ENCODE measurements at places on chromosomes 4 and X.
A peak's percentile ranks its signal among the peaks of the same experiment; 100 is the strongest.

DNA sequence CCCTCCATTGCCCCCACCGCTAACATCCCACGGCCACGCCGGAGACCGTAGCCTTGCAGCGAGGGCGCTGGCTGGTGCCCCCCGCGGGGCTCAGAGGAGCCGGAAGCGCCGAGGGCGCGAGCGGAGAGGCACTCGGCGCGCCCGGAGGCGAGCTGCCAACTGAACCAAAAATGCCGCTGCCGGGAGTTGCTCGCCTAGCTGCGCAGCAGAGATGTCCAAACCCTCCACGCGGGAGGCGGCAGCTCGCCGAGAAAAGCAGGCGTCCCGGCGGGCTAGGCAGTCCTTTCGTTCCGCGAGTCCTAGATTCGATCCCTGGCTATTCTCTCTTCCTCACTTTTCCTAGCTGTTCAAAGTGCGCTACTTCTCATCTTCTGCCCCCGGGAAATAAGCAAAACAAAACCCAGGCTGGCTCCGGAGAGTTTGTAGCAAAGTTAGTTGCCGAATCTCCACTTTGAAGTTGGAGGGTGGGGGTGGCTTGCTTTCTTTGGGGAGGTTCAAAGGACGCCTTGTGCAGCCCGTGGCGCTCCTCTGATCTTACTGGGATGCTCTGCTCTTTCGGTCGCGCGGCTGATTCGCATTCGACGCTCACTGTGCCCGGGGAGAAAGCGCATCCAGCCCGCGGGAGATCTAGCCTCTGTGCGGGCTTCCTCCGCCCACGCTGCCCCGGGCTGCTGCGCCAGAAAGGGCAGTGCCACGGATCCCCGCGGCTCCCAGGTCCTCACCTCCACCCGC is 723 bp downstream of the NKX6-1 start:
- peak; percentile 46 for DNase-seq

DNA sequence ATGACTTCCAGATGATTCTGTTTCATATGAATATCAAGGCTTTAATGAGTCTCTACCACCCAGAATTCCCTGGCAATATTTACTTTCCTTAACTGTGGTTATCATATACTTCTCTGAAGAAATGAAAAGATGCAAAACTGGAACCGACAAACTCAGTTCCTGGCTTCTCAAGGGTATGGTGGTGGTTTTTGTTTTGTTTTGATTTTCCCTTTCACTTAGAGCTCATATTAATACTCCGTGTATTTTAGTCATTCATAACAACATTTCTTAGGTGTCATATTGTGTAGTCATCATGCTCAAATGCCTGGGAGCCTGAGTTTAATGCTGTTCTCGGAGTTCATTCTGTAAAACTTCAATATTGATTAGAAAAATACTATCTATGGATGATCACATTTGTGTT is 665 bp downstream of the TRPC5OS start:
- no peak for DNase-seq

GRCh38 chr4:26086621-26087441 is 172.8 kb downstream of the SMIM20 start:
- peak; percentile 70 for DNase-seq

DNA sequence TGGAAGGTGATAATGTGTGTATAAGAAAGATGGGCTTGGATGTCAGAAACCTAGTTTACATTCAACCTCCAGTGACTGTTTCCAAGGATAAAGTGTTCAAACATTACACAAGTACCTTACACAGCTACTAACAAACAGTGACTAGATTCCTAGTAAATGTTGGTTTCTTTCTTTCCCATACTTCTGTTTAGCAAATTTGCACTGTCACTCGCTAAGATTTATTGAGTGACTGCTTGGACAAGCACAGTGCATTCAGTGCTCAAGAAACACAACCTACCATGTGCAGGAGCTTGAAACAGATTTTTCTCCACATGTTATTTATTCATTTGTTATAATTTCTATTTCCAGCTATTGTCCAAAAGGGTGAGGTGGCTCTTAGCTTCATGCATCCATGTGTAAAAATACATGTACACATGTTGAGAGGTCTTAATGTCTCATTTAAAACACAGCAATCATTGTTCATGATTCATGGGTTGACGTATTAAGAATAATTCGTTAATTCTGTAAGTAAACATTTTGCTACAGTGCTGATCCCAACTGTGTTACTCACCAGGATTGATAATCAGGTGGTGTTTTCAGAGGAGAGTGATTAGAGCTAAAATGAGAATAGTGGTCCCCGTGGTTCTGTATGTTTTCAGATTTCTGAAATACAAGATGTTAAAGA is 153.0 kb downstream of the DCLK2 start:
- no peak for DNase-seq

GRCh38 chrX:47633689-47634590 is 4.2 kb upstream of the CFP start:
- no peak for DNase-seq

- DNase-seq = no peak
Observed at GRCh38 chr4:65096630-65097029, 573.7 kb downstream of the EPHA5 start.

DNA sequence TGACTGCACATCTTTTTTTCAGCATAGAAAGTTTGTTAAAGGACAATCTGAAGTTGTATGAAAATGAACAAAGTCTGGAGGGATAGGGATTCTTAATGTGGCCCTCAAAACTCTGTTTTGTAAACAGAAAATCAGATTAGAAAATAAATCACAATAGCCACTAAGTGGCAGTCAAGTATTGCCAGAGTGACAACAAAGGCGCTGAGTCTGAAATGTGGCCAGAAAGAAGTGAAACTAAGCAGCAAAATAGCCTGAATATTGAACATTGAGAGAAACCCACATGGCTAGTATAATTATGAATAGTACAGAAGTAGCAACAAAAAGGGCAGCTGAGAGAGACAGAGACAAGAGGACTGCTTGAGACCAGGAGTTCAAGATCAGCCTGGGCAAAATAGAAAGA is 81.1 kb upstream of the CT45A1 start:
- peak; percentile 2 for DNase-seq

GRCh38 chr4:175297965-175298565 is 379.9 kb downstream of the ADAM29 start:
- DNase-seq = peak; percentile 74

GRCh38 chr4:185872747-185873380 is 60.9 kb upstream of the SORBS2 start:
- DNase-seq = no peak

- no peak for DNase-seq
Observed at GRCh38 chr4:114284629-114285028, 305.2 kb upstream of the ARSJ start.

GRCh38 chr4:111269439-111269838 is 646.6 kb upstream of the PITX2 start:
- peak; percentile 29 for DNase-seq

DNA sequence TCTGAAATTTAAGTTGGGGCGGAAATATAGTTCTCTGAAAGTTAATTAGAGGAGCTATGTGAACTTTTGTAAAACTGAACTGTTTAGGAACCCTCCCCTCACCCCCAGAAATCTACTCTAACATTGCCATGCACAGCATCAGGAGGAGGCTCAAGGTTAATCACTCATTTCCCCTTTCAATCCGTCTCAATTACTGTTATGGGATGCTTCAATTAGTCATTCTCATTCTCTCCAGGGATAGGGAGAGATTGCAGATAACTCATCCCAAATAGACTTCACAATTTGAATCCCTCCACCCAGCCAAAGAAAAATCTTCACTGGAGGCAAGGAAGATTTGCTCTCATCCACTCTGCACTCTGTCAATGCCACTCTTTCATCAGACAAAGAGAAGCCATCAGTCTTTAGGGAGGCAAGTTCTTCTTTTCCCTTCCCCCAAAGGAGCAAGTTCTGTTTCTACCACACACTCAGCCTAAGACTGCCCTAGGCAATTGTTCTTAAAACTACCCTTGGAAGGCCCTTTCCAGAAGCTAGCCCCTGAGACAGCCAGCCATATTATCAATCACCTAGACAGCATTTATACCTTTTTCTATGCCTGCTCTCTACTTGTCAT is 140.4 kb downstream of the SLC10A7 start:
- DNase-seq = peak; percentile 46

DNA sequence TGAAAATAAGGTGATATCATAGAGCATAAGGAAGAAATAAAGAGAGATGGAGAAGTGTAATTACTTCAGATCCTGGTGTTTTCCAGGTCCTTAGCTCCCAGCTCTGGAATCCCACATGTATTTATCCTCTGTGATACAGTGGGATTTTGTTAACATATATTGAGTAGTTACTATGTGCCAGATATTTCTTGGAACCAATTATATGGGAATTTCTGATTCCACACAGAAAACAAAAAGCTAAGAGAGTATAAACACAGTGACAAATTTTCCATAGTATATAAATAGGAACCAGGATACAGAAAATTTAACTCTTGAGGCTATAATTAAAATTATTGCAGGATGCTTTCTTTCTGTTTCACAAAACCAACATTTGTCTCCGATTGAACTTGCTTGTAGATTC is 1067.5 kb downstream of the PCDH7 start:
- DNase-seq = no peak

DNA sequence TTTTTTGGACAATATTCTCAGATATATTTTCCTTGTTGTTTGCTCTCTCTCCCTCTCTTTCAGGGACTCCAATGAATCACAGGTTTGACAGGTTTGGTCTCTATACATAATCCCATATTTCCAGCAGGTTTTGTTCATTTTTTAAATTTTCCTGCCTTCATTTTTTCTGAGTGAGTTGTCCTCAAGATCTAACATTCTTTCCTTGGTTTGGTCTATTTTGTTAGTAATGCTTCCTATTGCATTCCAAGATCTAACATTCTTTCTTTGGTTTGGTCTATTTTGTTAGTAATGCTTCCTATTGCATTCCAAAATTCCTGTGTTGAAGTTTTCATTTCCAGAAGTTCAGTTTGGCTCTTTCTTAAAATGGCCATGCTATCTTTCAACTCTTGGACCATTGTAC is 45.3 kb upstream of the ZMAT1 start:
- peak; percentile 66 for DNase-seq

DNA sequence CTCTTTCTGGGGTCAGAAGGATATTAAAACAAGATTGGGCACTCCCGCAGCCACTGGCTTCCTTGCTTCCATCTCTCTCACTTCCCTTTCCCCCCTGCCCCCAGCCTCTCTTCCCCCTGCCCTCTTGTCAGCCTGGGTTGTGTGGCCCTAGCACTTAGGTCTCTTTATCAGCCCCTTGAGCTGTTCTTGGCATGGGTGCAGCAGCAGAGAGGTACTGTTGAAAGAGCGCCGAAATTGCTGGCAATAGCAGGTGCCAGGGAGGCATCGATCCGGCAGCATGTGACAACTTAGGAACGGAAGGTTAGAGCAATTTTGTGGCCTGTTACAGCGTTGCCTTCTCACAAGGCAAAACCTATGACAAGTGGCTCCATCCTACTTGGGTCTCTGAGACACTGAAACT is 333.1 kb upstream of the IGFBP7 start:
- no peak for DNase-seq

GRCh38 chr4:169233691-169234090 is 37.1 kb downstream of the SH3RF1 start:
- DNase-seq = no peak

DNA sequence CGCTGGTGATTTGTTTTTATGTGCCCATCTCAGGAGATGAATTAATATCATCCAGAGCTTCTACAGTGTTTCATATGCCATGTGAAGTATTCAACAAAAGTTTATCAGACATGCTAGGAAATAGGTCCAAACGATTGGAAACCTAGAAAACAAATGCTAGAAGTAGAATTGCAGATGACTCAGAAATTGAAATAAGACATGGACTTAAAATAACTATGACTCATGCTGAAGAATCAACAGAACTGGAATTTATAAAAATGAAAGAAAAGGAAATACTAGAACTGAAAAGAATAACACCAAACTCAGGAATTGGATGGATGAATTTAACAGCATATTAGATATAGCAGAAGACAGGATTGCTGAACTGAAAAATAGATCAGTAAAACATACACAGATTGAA is 172.7 kb upstream of the GIMD1 start:
- peak; percentile 76 for DNase-seq

- no peak for DNase-seq
Observed at GRCh38 chr4:139560406-139561104, 4.5 kb upstream of the SETD7 start.

DNA sequence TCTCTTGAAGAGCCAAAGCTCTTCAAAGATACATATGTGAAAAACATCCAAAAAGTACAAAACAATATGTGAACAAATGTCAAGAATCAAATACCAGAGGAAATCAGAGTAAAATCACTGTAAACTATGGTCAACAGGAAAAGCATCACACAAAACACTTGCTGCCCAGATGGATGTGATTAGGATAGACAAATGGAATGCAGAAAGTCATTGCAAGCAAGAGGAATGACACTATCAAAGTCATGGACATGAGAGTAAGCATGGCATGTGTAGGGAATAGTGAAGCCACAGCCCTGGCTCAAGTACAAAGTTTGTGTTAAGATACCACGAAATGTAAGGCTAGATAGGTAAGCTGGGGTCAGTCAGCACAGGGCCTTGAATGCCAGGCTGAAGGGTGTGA is 37.7 kb downstream of the CLDN2 start:
- DNase-seq = no peak

- DNase-seq = no peak
Observed at GRCh38 chr4:173736840-173737239, 206.8 kb upstream of the HAND2 start.

DNA sequence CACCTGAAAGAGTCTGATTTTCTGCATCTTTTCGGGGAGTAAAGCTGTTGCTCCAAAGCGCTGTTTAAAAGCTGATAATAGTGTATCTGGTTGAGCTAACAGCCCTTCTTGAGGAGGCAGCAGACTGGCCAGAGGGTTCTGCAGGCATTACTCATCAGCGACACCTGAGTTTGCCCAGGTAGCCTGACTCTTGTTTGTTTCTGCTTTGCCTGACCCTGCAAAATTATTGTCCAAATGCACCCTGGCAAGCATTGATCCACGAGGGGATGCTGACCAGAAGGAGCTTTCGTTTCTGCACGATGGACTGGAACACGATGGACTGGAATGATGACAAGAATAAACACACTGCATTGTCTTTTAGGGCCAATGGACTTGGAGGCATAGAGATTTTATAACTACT is 6.2 kb downstream of the CD99 start:
- no peak for DNase-seq

GRCh38 chrX:140664939-140665338 is 44.6 kb upstream of the LINC00632 start:
- DNase-seq = peak; percentile 51

- DNase-seq = peak; percentile 2
Observed at GRCh38 chrX:22392133-22392948, 119.6 kb downstream of the CBLL2 start.

Data from ELR (cell line).